Skeletal muscle cell (primary cell): ENCODE measurements at places on chromosomes 11 and 22.

DNA sequence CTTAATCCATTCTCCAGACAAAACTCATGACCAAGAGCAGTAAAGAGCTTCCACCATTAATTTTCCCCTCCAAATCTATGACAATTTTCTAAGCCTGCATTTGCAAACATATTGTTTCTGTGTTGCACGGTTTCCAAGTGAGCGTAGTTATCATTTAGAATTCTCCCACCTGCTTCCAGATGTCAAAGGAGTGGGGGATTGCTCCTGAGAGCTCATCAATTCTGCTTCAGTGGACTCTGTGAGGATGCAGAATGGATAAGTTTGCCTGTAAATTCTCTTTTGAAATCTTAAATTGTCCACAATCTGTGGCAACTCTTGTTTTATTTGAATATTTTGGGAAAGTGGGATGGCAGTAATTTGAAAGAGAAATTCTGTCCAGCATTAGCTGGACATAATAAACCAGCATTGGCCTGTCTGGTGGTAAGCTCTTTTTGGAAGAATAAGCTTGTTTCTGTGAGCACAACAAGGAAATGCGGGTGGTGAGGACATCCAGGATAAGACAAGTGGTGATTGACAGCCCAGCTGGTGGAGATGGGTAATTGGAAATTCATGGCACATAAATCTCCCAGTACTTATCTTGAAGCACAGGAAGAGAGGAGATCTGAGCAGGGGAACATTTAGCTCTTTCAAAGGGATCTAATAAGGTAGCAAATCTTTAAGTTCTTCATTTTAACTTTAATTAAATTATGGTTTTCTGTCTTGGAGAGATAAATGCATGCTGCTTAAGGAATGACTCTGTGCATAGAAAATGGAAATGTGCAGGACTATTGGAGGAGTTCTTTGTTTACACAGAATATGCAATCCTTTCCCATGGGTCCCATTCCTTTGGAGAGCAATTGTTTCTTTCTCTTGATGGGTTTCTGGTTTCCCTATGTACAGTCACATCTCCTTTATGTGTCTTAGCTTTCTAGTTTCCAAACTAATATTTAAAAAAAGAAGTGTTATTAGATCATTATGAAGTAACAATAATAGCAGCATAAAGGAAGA, 73.2 kb downstream of the FAT3 start:
- peak; percentile 54 for DNase-seq

DNA sequence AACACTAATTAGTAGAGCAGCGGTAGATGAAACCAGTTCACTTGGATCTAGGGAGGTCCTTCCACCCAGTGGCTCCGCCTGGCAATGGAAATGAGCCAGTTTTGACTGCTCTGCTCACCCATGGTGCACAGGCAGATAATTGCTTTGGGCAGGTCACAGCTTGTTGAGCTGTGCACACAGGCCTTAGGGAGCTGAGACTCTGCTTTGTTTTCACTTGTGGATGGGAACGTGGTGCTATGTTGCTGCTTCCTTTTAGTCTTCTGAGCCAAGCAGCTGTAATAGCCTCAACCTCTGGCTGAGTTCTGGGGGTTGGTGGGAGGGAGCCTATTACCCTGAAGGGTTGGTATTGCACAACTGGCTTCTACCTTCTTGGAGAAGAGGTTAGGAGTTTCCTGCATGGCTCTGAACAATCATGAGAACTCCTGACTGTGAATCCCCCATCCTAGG, 262.3 kb upstream of the MTNR1B start:
- DNase-seq = peak; percentile 69

- no peak for DNase-seq
Observed at GRCh38 chr22:44538051-44538450, 40.0 kb upstream of the RTL6 start.

- no peak for DNase-seq
Observed at GRCh38 chr11:33377412-33378370, 120.5 kb downstream of the HIPK3 start.

GRCh38 chr11:6319704-6320410, 444 bp downstream of the CAVIN3 start:
- peak; percentile 84 for DNase-seq
